CD8-positive, alpha-beta T cell (primary cell): ENCODE measurements at places on chromosomes 13 and 19. TPM values are rescaled to one million over a fixed set of nuclear protein-coding genes. Genes with fewer than 3 reads are reported as not detected.

Gene BEST2
- total RNA-seq: not detected

Gene MEX3D
- 1.7 TPM for total RNA-seq

Gene ANGPTL8
- not detected for total RNA-seq

Gene GPR183
- total RNA-seq: 80.2 TPM

Gene MBD3
- total RNA-seq: 37.2 TPM

Gene FFAR1
- total RNA-seq: 1.4 TPM

Gene LYL1
- 0.81 TPM for total RNA-seq

Gene ZNF345
- total RNA-seq: 7.8 TPM

Gene C19orf18
- 0.50 TPM for total RNA-seq

Gene KASH5
- total RNA-seq: not detected

Gene CYP2S1
- 0.41 TPM for total RNA-seq

Gene CEACAM20
- total RNA-seq: not detected

GRCh38 chr13:28685892-28686291, 27.0 kb downstream of the POMP start:
- no peak for DNase-seq

- no peak for DNase-seq
These were observed 168.8 kb upstream of the ZNF507 start for GRCh38 chr19:32176591-32176990.

DNA sequence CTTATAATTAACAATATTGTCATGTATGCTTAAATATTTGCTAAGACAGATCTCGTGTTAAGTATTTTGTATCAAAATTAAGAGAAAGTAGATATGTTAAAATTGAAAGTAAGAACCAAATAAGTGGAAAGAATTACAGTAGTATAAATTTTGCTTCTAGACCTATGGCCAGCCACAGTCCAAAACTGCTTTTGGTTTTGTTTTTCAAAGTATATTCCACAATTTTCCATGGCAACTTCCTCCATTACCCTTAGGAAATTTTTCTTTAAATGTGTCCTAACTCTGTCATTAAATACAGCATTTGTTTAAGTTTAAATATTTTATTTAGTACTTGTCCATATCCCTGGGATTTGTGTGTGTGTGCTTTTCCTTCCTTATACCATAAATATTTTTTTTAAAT, 689.0 kb downstream of the DIAPH3 start:
- DNase-seq: no peak

- no peak for DNase-seq
These were observed 63.4 kb upstream of the C1QTNF9B start for GRCh38 chr13:23960566-23961156.

DNA sequence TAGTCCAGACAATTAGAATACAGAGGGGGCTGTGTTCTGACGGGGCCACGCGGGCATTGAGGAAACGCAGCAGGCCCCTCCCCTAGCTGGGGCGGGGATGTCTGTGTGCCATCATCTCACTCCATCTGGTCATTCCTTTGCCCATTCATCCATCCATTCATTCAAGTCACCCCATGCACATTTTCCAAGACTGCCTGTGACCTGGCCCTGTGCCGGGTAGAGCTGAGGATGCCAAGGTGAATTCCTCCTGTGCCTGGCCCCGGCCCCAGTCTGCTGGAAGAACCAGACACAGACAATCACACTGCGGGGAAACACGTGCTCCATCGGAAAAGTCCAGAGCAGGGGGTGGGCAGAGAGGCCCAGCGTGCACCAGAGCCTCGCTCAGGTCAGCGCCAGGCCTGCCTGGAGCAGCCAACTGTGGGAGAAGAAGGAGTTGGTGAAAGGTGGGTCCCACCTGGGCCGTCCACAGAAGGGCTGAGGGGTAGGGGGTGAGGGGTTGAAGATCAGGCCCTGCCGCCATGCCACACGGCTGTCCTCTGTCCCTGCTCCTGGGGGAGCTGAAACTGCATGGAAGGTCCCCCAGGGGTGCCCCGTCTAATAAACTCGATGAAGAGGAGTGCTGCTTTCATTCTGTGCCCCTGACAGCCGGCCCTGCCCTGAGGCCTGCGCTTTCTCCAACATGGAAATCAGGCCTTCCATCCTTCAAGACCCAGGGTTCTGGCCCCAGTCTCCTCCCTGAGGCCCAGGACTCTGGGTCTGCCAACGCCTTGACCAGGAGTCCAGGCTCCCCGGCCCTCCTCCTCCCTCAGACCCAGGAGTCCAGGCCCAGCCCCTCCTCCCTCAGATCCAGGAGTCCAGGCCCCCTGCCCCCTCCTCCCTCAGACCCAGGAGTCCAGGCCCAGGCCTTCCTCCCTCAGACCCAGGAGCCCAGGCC, 1.6 kb upstream of the CACNG6 start:
- no peak for DNase-seq

- DNase-seq: peak; percentile 88
These were observed at the start of gene TLE5 for GRCh38 chr19:3062165-3063105. Gene TLE5, minus strand, starts transcription at chr19:3062495. Its CDS starts 295 bp downstream, at chr19:3062200.

- no peak for DNase-seq
These were observed 50.8 kb downstream of the ATP11A start for GRCh38 chr13:112740502-112741131.

DNA sequence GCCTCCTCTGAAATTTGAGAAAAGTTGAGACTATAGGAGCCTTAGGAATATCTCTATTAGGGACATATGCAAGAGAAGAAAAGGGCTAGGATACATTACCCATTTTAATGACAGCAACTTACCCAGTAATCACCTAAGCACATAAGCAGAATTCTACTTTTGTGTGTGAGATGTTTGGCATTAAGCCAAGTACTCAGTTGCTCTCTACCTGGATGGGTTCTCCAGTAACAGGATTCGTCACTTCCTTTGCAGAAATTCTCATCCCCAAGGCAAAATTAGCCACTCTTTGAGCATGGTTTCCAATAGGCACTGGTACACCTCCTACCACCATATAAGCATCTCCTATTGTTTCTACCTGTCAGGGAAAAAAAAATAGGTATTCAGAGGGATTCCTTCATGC, 95.1 kb downstream of the C13orf42 start:
- DNase-seq: no peak

DNA sequence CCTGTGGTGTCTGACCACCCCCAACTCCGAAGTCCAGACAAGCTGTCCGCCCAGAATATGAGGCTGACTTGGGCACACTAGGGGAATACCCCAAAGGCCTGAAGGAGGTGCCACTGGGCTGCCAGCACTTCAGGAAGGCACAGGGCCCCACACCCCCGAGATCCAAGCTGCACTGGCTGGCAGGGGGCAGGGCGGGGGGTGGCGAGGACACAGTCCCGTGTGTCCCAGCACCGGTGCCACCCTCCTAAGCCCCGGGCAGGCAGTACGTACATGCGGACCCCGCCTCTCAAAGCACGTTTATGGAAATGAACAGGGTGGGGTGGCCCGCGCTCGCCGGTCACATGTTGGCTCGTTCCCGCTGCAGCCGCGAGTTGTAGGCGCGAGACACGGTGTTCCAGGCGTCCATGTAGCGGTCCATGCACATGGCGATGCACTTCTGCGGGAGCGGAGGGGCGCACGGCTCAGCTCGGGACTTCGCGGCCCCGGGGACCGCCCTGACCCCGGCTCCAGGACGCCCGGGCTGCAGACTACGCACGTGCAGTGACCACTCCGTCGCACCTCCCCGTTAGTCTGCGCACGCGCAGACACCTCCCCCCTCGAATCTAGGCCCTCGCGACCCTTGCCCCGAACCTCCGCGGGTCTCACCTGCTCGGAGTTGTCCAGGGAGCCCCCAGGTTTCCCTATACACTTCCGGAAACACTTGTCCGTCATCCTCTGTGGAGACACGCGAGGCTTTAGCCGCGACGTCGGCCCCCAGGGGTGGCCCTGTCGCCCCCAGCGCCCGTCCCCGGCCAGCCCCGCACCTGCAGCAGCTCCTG, 566 bp downstream of the TIMM13 start:
- DNase-seq: peak; percentile 48

DNA sequence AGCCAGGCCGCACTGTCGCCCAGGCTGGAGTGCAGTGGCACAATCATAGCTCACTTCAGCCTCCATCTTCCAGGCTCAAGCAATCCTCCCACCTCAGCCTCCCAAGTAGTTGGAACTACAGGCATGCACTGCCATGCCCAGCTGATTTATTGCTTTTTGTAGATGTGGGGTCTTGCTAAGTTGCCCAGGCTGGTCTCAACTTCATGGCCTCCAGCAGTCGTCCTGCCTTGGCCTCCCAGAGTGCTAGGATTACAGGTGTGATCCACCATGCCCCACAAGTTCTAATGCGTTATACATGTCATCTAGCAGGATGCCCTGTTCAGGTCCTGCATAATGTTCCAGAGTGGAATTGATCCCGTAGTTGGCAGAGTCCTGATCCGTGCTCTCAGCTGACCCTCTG, 4.6 kb downstream of the C19orf53 start:
- no peak for DNase-seq

DNA sequence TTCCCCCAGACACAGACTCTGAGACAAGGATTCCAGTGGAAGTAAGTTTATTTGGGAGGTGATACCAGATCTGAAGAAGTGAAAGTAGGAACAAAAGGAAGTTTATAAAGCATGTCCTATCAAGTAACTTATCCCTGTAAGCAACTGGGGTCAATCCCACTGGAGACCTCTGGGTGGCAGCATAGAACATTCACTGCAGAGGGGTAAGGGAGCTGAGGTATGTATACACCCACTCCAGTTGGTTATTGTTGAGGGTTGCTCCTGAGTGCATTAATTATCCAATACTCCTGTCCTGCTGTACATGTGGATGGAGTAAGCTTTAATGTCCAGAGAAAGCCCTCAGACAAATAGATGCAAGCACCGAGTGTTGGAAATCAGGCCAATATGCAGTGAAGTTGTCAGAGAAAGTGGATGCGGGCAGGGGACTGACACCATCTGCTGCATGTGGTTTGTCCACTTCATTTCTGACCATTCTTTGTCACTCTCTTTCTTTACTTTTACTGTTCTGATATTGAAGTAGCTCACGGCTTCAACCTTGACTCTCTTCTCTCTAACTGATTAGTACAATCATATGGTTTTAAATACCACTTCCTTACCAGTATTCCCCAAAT, 46.7 kb downstream of the NOTCH3 start:
- no peak for DNase-seq

GRCh38 chr19:10006752-10007323, 3.5 kb downstream of the COL5A3 start:
- no peak for DNase-seq

- no peak for DNase-seq
These were observed 1.8 kb downstream of the APOC4 start for GRCh38 chr19:44943801-44944249.

GRCh38 chr13:65265988-65266387, 1964.1 kb downstream of the PCDH9 start:
- DNase-seq: no peak

- DNase-seq: no peak
These were observed 13.7 kb downstream of the ANKRD27 start for GRCh38 chr19:32661318-32661717.

DNA sequence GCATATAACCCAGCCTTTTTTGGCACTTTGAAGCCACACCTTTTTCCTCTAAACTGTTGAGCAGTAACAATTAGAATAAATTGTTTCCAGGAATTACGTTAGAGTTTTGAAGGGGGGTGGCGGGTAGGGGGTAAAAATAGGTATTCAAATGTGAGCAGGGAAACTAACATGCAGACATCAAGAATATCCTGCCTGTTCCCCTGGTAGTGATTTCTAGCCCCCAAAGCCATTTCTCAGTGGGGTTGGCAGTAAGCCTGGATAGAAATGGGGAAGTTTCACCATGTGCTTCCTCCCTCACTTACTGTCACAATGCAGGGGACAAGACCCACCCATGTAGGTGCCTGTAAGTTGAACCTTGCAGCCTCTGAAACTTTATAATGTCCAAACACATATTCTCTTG, 3.8 kb downstream of the DOCK9 start:
- DNase-seq: no peak

DNA sequence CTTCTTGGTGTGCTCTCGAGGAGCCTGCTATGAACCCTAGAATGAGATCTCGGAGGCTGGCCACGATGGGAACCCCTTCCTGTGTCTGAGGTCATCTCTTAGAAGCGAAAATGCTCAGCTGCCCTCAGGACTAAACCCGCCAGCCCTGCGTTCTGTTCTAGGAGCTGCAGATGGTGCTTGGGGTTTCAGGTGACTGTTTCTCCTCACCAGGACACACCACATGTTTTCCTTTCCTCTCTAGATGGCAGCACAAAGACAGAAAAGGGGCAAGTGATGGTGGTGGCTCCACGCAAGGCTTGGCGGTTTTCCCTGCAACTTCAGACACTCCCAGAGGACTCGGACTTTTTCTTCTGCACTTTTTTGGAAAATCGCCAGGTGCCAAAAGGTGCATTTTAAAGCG, 60.1 kb downstream of the RNASEH2B start:
- DNase-seq: no peak

DNA sequence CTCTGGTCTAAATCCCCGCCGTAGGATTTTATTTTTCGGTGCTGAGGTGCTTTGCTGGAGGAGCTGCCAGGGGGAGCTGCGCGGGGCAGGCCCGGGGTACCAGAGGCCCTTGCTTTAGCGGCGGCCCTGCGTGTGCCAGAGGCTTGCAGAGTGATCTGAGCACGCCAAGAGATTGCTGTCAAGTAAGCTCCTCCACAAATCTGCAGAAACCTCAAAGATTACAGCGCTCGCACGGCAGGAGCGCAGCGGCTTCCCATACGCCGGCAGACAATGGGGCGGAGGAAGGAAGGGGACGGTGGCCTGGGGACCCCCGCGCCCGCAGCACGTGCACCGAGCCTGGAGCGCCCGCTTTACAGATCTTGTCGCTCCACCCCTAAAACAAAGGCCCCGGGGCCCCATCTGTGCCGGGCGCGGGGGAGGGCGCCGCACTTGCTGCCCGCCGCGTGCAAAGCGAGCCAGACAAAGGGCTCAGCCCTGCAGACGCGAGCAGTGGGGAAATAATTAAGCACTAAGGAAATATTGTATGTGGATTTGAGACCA, 9.1 kb upstream of the C19orf12 start:
- no peak for DNase-seq

DNA sequence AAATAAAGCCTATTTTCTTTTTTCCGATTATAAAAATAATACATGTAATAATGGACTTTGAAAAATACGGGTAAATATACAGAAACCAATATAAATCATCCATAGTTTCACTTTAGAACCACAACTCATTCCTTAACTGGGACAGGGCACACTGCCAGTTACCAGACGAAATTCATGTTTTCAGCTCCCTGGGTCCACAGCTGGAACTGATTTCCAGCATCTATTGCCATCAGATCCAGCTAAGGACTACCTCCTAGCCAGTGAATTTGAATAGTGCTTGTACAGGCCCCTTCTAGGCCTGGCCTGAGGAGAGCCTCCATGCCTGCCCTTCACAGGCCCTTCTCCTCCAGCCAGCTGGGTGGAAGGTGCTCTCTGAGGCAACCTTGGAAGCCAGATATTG, 30.0 kb upstream of the ATP12A start:
- no peak for DNase-seq
